Fibroblast of skin of left biceps (primary cell): ENCODE measurements at places on chromosomes 1 and 21.

DNA sequence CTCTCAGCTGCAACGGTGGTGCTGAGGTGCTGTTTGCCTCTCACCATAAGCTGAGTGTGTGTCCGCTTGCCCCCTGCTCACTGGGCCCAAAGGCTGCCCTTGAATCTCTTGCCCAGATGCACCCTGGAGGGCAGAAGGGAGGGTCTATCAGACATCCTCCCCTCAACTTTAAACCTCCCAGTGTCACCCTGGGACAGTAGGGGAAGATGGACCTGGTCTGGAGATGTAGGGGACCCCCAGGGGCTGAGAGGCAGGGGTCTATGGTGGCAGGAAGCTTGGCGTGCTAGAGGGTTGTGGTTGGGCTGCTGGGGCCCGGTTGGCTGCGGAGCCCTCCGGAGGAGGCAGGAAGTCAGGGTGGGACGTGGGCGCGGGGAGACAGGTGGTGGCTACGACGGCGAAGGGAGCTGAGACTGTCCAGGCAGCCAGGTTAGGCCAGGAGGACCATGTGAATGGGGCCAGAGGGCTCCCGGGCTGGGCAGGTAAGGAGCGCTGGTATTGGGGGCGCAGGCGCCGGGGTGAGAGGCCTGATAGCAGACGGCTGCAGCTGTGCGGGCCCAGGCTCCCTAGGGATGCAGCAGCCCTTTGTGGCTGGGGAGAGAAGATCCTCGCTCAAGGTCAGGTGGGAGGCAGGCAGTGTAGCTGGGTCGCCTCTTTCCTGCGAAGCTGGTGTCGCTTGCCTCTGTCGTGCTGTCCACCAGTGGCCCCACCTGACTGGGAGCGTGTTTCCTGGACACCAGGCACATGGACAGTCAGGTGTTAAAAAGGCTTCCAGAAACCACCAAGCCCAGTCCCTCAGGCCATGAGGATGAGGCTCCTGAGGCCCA lies at the start of gene LCK:
TSS of gene LCK (plus strand) at position 373 of the 824 bp plus-strand sequence. CDS start 23,065 bp downstream, outside the sequence.
- no peak for DNase-seq

- DNase-seq, result no peak
Measured at GRCh38 chr1:56591909-56592308, 12.5 kb upstream of the PLPP3 start.

- no peak for DNase-seq
Measured at GRCh38 chr21:29175408-29176134, 45.1 kb downstream of the MAP3K7CL start.

- DNase-seq, result no peak
Measured at GRCh38 chr1:163048869-163049268, 20.3 kb upstream of the RGS4 start.

DNA sequence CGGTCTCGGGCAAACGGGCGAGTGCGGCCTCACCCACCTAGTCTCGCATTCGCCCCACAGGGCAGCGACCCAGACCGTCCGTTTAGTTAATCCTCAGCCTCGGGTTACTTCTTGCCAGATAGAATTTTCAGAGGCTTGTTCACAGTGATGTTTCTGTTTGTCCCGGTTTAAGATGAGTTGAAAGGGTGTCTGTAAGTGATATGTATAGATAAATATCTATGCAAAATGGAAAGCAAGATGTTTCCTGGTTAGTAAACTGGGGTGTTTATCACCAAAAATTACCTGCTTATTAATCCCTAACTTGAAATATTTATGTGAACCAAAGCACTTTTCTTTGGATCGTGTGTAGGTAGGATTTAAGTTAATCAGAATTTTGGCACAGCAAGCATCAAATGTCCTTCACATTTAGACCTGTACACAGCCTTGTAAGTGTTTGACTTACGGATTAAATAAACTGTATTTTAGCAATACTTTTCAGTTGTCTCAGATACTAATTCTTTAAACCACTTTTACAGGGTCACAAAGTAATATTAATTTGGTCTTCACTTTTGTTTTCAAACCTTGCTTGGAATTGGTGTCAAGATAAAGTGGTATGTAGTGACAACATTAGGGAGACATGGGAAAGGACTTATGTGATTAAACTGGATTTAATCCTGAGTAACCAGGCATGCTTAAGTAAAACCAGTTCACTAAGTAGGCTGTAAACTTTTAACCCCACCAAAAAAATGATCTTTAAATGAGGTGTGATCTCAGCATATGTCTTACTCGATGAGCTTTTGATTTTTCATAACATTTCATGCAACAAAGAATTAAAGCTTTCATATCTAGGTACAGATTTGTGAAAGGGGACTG lies 914 bp downstream of the ZNF326 start:
- peak; percentile 5 for DNase-seq

DNA sequence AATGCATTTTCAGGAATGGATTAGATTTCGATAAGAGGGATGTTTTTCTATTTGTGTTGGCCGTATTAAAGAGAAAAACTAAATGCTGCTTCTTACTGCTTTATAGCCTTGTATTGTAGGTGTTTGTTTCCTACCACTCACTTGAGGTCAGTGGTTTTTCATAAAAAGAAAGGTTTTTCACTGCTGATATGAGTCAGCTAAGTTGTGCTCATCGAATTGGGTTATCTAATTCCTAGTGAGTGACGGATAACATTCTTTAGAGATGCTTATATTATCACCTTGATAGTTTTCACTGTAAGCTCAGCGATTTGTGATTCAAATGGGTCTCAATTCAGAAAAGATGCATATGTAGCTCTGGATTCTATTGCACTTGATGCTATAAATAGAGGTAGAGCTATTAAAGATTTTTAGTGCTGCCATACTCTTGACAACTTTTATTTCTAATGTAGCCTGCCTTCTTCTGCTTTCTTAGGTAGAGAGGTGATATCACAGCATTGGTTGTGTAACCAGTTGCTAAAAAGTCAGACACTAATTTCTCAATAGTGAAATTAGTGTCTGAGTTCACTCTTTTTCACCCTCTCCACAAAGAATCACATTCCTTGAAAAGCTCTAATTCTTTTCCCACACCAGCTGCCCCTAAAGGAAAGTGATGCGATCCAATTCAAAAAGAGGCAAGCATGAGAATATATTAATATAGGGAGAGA lies 180.0 kb downstream of the RASAL2 start:
- no peak for DNase-seq

DNA sequence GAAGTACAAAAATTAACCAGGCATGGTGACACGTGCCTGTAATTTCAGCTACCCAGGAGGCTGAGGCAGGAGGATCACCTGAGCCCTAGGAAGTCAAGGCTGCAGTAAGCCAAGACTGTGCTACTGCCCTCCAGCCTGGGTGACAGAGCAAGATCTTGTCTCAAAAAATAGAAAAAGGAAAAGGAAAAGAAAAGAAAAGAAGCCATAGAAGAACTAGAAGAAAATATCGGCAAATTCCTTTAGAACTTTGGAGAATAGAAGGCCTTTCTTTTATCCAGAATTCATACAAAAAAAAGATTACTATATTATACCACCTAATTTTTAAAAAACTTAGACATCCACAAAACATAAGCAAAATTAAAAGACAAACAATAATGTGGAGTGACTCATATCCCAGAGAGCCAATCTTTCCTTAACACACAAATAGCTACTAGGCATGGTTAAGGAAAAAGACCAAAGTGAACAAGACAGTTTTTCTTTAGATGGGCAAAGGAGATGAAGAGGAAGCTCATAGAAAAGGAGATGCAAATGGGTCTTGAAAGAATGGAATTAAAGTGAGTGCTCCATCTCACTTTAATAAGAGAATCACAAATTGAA lies 251.1 kb upstream of the IRF2BP2 start:
- no peak for DNase-seq

GRCh38 chr1:25831569-25832196 lies 11.9 kb downstream of the MTFR1L start:
- no peak for DNase-seq

GRCh38 chr21:29168891-29169315 lies 38.5 kb downstream of the MAP3K7CL start:
- DNase-seq, result no peak

DNA sequence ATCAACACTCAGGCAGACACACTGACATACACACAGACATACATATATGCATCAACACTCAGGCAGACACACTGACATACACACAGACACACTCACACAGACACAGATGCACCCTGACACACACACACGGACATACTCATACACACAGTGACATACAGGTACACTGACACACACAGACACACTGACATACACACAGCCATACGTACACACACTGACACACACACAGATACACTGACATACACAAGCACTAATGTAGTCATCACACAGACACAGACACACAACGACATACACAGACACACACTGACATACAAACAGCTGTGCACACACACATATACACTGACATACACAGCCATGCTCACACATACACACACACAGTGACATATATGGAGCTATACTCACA lies 131.0 kb upstream of the CSF3R start:
- no peak for DNase-seq

DNA sequence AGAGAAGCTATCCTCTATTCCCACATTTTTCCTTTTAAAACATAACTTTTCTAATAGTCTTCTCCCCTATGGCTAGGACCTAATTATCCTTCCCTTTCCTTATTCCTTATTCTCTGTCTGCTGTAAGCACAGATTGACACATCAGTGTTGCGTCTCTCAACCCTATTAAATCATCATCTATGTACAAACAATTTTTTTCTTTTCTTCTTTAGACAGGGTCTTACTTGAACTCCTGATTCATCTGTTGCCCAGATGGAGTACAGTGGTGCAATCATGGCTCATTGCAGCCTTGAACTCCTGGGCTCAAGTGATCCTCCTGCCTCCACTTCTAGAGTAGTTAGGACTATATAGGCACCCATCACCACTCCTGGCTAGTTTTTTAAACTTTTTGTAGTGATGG lies 8.3 kb downstream of the KLHDC9 start:
- no peak for DNase-seq

GRCh38 chr1:19717467-19717866 lies 52.8 kb downstream of the HTR6 start:
- DNase-seq, result no peak

- no peak for DNase-seq
Measured at GRCh38 chr1:152189657-152190442, 30.8 kb upstream of the RPTN start.

- DNase-seq, result no peak
Measured at GRCh38 chr1:26035959-26036755, 9.8 kb downstream of the SLC30A2 start.

DNA sequence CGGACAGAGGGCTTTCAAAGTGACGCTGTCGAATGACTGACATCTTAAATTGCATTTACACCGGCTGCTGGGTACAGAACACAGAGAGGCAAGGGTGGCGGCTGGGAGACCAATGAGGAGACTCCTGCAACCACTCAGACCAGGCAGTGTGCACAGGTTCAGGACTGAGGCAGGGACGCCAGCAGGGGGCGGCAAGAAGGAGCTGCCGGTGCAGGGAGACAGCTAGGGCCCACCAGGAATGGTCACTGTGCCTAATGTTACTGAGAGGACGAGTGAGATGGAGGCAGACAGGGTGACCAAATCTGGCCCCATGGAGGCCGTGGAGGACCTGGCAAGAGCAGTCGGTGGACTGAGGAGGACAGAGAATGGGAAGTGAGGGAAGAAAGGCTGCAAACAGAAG lies 23.5 kb downstream of the GLIS1 start:
- no peak for DNase-seq

- no peak for DNase-seq
Measured at GRCh38 chr1:233006541-233006973, 56.1 kb downstream of the NTPCR start.

GRCh38 chr1:67134695-67135094 lies at the start of gene C1orf141:
TSS of gene C1orf141 (minus strand) at chr1:67134970. CDS start at chr1:67127240, 7,730 bp downstream.
- no peak for DNase-seq

GRCh38 chr1:95206514-95206913 lies 27.5 kb upstream of the RWDD3 start:
- DNase-seq, result no peak

- no peak for DNase-seq
Measured at GRCh38 chr1:228415221-228415620, 1.4 kb downstream of the TRIM17 start.

DNA sequence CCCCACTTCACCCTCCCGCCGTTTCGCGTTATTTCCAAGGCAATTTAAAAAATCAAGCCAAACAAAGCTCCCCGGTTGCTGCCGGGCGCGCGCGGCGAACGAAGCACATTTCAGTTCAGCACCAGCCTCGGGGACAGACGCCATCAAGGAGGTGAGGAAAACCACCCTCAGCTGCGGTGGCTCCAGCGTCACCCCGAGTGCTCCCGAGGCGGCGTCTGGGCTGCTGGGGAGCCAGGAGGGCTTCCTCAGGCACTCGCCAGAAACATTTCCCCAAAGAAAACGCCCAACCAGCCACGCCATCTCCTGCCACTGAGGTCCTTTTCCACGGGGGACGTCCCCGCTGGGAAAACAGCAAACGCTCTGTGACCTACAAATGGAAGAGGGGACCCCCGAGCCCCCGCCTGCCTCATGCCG lies 623 bp downstream of the GNG4 start:
- no peak for DNase-seq

- no peak for DNase-seq
Measured at GRCh38 chr1:219472596-219472995, 140.3 kb downstream of the ZC3H11B start.

- DNase-seq, result no peak
Measured at GRCh38 chr1:215710036-215710898, 143.2 kb downstream of the KCTD3 start.

- no peak for DNase-seq
Measured at GRCh38 chr1:225942574-225942973, 1.6 kb upstream of the LEFTY2 start.

DNA sequence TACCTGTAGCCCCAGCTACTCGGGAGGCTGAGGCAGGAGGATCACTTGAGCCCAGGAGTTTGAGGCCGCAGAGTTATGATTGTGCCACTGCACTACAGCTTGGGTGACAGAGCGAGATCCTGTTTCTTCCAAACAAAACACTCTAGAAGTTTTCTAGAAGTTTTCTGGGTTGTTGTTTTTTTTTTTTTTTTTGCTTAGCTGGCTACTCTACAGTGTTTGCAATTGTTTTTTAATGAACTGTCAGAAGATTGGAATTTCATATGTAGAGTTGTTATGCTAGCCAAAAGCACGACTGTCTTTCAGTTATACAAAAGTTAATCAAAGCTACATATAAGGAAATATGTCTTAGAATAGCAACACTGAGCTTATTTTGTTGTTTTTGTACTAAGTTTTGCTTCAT lies 30.9 kb upstream of the NEXN start:
- DNase-seq, result no peak

GRCh38 chr1:95013950-95014574 lies 58.7 kb downstream of the ALG14 start:
- peak; percentile 35 for DNase-seq

- no peak for DNase-seq
Measured at GRCh38 chr21:44815225-44815624, 2.6 kb downstream of the SUMO3 start.

DNA sequence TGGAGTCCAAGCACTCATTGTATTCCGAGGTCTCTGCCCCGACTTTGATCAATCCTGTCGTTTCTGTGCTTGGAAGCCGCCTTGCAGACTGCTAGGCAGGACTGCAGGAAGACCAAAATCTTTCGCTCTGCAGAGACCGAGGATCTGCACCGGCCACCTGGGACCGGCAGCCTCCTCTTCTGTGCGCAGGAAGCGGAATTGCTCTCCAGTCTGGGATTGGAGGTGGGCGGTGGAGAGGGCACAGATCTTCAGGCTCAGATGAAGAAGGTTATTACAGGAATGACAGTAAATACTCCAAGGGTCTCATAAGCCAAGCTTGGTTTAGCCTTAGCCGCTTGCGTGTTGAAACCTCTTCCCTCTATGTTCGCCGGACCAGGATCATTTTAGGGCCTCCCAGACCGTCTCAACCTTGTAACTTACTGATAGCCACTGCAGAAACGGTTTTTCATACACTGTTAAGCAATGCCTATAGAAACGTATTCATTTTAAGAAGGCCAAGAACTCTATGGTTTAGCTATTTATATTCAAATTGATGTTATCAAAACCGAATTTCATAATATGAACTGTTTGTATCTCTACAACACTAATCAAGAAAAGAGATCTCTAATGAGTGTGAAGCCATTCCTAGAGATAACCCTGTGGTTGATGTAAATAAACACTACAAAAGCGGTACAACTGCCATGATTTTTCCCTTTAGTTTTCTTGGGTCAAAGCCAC lies 1.1 kb downstream of the MIA3 start:
- no peak for DNase-seq
